Vagina (tissue), 2 donors: ENCODE measurements at places on chromosomes 4 and X.

- DNase-seq = no peak
Measured at GRCh38 chr4:89267846-89268245, 39.8 kb downstream of the GPRIN3 start.

GRCh38 chr4:16418814-16419213 lies 192.5 kb upstream of the TAPT1 start:
- DNase-seq = no peak

DNA sequence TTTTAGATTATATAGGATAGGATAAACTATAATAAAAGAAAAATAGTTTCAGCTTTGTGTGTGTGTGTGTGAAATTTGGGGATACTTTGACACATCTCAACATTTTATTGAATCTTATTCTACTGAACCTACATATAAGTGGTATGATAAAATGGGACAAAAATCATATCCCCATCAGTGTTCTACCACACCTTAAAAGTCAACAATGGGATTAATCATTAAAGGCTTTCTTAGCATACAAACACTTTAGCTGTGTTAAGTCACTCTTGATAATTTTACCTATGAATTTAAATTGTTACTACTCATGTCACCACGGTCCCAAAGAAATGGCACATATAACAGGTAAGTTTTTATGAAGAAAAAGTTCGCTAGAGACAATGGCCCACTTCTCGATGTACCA lies 37.7 kb upstream of the LRBA start:
- DNase-seq = no peak

GRCh38 chrX:151791961-151792360 lies 57.4 kb downstream of the CNGA2 start:
- DNase-seq = peak; percentile 55

DNA sequence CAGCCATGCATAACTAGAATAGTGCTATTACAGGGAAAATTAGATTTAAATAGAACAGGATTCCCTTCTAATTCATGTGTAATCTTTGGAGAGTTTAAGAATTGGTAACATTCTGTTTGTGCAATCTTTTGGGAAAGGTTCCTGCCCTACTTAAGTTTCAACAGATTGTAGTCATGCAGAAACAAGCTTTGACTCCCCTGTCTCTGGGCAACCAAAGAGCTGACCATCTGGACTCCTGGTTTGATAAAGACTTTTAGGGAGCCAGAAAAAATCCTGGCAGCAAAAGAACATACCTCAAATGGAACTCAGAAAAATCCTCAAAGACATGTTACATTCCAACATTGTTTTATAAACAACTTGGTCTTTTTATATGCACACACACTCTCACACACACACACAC lies 191.1 kb upstream of the NEIL3 start:
- DNase-seq = no peak

DNA sequence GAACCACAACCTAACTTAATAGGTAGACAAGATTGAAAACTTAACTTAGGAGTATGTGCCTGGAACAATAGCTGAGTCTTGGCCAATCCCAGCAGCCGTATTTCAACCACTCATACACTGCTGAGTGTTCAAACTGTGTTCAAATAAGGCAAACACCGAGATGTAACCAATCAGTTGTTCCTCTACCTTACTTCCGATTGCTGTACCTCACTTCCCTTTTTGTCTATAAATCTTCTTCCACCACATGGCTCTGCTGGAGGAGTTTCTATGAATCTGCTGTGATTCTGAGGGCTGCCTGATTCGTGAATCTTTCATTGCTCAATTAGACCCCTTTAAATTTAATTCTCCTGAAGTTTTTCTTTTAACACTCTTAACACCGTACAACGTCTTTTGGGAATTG lies 108.0 kb downstream of the ANAPC4 start:
- no peak for DNase-seq

DNA sequence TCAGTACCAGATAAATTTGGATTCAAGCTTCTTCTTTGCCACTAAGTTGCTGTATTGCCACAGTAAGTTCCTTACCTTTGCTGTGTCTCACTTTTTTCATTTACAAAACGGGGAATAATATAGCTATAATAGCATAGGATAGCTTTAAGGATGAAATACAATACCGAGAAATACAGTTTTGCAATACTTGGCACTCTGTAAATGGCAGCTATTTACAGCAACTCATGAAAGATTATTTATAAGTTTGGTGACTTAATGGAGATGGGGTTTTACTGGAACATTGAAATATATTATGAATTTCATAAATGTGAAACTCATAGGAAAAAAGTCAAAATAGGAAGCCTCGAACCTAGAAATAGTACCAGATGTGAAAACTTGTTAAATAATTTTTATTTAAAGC lies 27.6 kb downstream of the ANXA10 start:
- DNase-seq = no peak

DNA sequence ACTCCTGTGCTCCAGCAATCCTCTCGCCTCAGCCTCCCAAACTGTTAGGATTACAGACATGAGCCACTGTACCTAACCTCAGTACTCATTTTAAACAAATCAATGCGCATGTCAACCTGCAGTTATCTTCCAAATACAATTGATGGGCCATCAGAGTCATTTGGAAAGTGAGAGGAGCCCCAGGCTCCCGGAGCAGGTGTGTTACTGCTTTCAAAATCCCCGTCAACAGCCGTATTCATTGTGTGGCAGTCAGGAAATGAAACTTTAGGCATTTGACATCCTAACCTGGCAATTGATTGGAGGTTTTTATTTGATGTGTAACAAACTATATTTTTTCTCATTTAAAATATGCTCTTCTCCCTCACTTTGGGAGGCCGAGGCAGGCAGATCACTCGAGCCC lies 623.6 kb upstream of the TENM3 start:
- no peak for DNase-seq

DNA sequence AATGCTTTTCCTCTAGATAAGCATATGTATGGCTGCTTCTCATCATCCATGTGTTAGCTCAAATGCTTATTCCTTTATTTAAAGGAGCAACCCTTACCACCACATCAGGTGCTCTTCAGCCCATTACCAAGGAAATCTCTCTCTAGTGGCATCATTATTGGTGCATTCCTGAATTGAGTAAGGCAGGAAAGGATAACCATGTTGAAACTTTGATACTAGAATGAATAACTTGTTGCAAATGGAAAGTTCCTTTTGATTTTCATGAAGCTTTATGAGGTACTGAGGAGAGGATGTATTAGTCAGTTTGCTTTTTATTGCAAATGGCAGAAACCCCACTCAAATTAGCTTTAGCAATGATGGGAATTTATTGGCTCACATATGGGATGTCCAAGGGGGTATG lies 212.3 kb upstream of the FGF13 start:
- no peak for DNase-seq

GRCh38 chrX:68918202-68918601 lies 89.4 kb downstream of the EFNB1 start:
- no peak for DNase-seq

DNA sequence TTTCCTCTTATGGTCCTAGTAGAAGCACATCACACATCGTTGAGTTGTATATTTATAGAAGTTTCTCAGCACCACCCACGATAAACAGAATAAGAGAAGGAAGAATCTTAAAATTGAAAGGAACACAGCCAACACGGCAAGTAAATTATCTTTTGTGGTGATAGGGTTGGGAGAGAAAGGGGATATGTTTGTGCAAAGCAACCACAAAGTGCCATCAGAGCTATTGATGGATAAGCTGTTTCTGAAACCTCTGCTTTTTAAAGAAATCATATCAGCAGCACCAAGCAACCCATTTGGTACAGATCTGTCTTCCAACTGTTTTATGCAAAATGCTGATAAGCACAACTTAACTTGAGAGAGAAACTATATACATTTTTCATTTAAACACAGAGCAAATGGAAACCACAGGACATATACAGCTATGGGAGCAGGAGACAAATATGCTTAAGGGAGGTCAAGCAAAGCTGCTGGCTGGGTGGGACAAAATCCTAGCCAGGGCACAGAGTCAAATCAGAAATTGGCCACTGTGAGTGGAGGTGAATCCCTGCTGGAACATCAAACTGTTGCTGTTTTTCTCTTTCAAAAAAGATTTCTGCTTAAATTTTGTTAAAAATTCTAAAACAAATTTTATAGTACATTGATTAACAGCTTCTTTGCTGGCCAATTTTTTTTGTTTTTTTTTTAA lies 194.0 kb upstream of the HHIP start:
- no peak for DNase-seq

DNA sequence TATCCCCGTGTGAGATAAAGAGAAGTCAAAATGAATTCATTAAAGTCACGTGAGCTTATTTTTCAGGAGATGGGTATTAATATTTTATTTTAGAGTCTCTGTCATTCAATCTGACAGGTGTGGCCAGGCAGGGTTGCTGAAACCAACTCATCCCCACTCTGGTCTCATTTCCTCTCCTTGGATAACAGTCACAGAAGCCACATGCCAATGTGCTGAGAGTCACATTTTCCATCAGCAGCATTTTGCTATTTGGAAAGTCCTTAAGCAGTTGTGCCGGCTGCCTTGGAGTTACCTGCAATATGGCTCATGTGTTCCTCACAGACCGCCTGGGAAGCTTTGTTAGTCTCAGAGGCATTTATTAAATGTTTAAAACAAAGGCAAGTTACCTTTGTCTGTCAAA lies 302.3 kb downstream of the DCHS2 start:
- no peak for DNase-seq

DNA sequence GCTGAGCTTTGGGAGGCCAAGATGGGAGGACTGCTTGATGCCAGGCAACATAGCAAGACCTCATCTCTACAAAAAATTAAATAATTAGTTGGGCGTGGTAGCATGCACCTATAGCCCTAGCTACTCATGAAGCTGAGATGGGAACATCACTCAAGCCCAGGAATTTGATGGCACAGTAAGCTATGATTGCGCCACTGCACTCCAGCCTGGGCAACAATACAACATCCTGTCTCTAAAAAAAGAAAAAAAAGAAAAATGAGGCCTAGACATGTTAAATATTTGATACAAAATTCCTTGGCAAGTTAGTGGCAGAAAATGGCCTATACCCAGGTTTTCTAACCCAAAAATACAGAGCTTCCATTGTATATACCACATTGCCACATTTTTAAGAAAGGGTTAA lies 88.1 kb upstream of the MAB21L2 start:
- no peak for DNase-seq

- DNase-seq = no peak
Measured at GRCh38 chr4:120299631-120300030, 233.0 kb upstream of the MAD2L1 start.

- DNase-seq = no peak
Measured at GRCh38 chr4:39495446-39496213, 31.6 kb downstream of the UGDH start.

GRCh38 chr4:173509036-173510001 lies 20.7 kb downstream of the HAND2 start:
- no peak for DNase-seq

GRCh38 chrX:148310426-148311165 lies 189.8 kb upstream of the AFF2 start:
- DNase-seq = no peak

GRCh38 chr4:154617820-154618317 lies 5.4 kb upstream of the FGG start:
- DNase-seq = no peak

GRCh38 chr4:168630445-168631187 lies 133.8 kb downstream of the PALLD start:
- no peak for DNase-seq

DNA sequence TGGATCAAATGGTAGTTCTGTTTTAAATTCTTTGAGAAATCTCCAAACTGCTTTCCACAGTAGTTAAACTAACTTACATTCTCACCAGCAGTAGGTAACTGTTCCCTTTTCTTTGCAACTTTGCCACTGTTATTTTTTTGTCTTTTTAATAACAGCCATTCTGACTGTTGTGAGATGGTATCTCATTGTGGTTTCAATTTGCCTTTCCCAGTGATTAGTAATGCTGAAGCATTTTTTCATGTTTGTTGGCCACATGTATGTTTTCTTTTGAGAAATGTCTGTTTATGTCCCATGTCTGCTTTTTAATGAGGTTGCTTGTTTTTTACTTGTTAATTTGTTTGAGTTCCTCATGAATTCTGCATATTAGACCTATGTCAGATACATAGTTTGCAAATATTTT lies 198.8 kb downstream of the RAB28 start:
- no peak for DNase-seq

- DNase-seq = no peak
Measured at GRCh38 chr4:123922847-123923246, 526.3 kb downstream of the SPRY1 start.

GRCh38 chrX:47158781-47159180 lies 13.8 kb downstream of the RBM10 start:
- DNase-seq = no peak

GRCh38 chrX:154981116-154981411 lies 41.5 kb downstream of the F8 start:
- no peak for DNase-seq

DNA sequence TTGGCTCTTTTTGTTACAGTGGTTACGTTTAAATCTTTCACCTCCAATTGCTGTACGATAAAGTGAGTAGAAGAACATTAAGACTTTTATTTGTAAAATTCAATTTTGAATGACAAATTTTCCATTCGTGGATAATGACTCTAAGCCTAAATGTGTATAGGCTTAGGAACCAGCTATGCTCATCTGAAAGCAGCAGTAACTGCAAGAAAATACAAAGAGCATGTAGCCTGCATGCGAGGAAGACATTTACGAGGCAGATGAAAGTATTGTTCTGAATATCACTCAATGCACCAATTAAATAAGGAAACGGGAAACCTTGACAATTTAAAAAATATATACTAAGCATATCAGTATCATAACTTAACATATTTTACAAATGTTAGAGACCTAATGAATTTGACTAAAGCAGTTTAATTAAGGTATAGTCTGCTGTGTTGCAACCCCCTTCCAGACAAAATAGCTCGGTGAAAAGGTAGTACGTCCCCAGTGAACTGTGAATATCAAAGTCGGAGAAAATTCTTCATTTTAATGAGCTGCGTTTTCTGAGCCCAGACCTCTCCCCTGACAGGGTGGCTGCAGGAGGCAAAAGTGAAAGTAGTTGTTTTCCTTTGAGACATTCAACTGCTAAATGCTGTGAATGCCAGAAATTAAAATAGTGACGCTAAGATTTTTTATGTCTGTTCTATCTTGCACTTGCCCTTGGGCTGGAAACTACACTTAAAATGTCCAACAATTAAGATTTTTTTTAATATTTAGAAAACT lies 1236.5 kb upstream of the TENM3 start:
- DNase-seq = no peak
